Fibroblast of mammary gland (primary cell): ENCODE measurements at places on chromosomes 12 and 14.

- no peak for DNase-seq
Measured at GRCh38 chr12:22361785-22362184, 27.3 kb upstream of the ST8SIA1 start.

- DNase-seq = no peak
Measured at GRCh38 chr12:130303781-130304180, 33.9 kb upstream of the PIWIL1 start.

GRCh38 chr12:13000616-13000924 is 505 bp upstream of the HEBP1 start:
- DNase-seq = no peak

- peak; percentile 54 for DNase-seq
Measured at GRCh38 chr14:60775296-60775695, 40.7 kb downstream of the MNAT1 start.

GRCh38 chr12:71646512-71646911 is 17.1 kb downstream of the ZFC3H1 start:
- no peak for DNase-seq

DNA sequence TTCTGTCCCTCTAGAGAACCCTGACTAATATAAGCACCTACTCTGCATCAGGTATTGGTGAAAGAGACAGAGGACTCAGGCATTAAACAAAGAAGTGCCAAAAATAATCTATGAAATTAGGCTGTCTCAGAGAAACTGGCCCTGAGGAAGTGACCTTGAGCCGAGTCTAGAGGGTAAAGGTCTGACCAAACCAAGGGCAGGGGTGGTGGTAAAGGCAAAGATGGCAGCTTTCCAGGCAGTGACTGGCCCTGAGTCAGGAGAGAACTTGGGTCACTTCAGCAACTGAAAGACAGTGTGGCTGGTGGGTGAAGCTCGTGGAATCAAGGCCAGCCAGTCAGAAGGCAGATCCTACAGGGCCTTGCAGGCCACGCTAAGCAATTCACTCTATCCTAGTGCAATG is 30.6 kb downstream of the CDKL1 start:
- peak; percentile 45 for DNase-seq

DNA sequence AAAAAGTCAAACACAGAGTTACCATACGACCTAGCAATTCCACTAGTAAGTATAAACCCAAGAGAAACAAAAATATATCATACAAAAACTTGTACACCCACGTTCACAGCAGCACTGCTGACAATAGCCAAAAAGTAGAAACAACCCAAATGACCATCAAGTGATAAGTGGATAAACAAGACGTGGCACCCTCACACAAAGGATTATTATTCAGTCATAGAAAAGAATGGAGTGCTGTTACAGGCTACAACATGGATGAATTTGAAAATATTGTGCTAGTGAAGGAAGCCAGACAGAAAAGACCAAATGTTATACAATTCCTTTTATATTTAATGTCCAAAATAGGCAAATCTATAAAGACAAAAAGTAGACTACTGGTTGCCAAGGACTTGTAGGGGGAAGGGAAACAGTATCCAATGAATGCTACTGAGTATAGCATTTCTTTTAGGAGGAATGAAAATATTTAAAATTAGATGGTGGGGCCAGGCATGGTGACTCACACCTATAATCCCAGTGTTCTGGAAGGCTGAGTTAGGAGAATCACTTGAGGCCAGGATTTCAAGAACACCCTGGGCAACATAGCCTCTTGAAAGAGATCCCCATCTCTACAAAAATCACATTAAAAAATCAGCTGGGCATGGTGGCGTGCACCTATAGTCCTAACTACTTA is 41.9 kb downstream of the SPTLC2 start:
- peak; percentile 18 for DNase-seq

DNA sequence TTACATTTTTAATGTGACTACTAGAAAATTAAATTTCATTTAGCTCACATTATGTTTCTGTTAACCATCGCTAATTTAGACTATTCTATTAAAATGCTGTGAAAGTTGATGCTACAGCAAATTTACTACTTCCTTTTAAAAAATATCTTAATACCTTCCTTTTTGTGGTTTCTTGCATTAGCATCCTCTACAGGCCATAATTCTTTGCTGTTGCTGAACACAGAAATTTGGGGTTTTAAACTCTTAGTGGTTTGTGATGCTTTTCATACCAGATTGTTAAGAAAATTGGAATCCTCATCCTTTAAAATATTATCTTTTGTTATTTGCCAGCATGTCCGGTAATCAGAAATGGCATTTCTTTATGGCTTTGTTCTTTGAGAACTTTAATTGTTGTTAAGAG is 18.1 kb downstream of the WNK1 start:
- no peak for DNase-seq

DNA sequence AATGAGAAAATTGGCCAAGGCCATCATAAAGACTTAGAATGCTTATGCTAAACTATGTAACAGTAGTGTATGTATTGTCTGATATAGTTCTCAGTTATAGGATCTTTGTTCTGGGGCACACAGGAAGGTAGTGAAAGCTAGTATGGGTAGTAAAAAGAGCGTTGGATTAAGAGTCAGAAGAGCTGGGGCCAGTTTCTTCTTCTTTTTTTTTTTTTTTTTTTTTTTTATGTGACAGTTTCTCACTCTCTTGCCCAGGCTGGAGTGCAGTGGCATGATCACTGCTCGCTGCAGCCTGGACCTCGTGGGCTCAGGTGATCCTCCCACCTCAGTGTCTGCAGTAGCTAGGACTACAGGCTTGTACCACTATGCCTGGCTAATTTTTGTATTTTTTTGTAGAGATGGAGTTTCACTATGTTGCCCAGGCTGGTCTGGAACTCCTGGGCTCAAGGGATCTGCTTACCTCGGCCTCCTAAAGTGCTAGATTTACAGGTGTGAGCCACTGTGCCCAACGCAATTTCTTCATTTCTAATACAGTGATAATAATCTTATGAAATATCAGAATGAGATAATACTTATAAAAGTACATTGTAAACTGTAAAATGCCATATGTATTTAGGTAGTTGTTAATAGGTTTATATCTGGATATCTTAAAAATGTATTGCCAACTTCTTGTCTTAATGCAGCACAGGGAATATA is 7.4 kb downstream of the MDM2 start:
- DNase-seq = no peak

DNA sequence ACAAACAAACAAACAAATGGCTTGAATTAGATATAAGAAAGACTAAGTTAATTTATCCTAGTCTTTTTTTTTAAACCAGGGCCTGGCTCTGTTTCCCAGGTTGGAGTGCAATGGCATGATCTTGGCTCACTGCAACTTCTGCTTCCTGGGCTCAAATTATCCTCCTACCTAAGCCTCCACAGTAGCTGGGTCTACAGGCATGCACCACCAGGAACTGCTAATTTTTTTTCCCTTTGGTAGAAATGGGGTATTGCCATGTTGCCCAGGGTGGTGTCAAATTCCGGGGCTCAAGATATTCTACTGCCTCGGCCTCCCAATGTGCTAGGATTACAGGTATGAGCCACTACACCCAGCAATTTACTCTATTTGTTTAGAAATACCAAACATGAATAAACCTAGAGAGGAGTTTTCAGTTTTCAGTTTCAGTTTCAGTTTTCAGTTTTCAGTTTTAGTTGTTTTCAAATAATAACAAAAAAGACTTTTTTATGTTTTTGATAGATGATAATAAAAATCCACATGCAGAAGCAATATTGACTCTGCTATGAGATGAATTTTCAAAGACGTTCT is 817.0 kb downstream of the FLRT2 start:
- no peak for DNase-seq

DNA sequence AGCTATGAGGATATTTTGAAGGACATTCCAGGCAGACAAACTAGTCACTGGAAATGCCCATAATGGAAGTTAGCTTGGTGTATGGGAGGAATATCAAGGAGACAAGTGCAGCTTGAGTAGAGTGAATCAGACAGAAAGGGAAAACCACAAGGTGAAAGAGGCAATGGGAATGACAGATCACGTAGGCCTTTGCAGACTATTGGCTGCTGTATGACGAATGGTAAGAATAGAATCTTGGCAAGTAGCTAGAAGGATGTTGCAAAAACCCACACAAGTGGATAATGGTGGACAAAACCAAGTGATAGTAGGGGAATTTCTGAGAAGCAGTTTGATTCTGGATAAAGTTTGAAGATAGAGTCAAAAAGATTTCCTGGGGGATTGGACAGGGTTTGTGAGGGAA is 196.9 kb upstream of the NOVA1 start:
- DNase-seq = peak; percentile 90

- DNase-seq = no peak
Measured at GRCh38 chr12:51419425-51420193, 5.0 kb upstream of the SLC4A8 start.

GRCh38 chr14:105537580-105538474 is 11.4 kb downstream of the TMEM121 start:
- no peak for DNase-seq

GRCh38 chr12:122226366-122227125 is 694 bp upstream of the DIABLO start:
- DNase-seq = no peak

- DNase-seq = no peak
Measured at GRCh38 chr12:8655421-8655820, 7.2 kb downstream of the MFAP5 start.

DNA sequence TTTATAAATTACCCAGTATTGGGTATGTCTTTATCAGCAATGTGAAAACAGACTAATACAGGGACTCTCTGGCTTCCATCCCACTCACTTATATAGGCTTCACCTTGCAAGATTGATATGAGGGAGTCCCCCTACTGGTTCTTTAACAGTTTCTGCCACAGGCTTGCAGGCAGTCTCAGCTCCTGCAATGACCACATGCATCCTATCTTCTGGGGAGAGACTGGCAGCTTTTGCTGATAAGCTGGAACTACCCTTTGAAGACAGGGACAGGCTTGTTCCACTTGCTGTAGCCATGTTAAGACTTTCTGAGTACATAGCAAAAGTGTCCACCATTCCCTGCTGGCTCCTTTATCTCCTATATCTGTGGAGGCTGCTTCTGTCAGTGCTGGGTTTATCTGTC is 531.7 kb upstream of the FLRT2 start:
- DNase-seq = no peak

DNA sequence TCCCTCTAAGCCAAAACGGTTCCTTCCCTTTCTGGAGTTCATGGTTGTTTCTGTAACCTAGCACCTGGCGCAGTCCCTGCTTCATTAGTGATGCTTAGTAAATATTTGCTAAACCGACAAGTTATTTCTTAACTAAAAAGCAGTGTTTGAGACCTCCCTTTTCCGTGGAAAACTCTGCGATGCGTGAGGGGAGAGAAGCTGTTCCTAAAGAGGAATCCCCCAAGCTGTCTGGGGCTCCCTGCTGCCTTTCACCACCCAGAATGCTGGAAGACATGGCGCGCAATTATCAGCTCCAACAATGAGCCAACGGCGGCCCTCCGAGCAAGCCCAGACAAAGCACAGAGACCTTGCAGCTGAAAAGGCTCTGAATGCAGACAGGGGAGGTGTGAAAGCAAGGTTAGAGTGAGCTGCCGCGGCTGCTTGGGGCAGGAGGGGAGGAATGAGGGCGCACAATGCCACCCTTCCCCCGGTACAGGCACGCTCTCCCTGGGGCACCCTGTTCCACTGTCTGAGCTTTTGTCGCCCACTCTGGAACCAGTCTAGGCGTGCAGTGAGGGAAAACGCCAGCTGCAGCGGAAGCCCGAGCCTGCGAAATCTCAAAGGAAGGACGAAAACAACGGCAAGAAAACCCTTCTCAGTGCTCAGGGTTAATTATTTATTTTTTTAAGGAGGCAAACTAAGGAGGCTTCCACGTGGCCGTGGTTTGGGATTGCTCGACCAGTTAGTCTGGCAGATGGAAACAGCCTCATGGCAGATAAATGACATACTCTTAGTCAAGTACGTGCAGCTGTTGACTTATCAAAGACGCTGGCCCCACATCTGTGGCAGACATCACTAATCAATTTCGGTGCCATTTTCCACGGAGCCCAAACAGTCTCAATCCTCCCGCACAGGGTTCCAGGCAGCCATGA is 66.3 kb downstream of the RBM19 start:
- DNase-seq = no peak

DNA sequence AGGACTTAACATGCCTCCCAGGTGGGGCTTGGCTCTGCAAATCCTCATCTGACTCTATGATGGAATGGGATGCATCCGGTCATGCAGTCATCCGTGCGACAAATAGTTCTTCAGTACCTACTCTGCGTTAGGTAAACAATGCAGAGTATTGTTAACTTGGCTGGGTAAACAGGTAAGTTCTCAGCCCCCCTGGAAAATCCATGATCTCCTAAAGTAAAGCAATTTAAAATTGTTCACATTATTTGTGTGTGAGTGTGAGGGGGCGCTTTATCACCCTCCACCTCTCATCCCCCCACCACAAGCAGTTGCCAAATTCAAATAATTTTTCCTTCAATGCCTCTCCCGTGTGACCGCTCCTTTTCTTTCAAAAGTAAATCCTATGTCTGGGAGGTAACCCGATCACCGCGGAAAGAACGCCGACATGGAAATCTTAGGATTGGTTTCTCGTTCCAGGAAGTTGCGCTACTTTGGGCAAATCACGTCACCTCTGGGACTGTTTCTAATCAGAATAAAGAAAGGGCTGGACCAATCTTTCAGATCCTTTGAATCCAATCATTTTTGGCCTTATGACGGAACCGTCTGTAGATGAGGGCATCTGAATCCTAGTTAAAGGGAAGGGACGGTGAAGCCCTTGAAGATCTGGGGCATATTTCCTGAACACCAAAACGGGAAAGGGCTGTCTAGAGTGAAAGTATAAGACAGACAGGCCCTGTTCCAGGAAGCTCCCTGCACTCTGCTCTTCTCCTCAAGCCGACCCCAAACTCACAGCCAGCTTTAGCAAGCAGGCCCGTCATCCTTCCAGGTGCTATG is 44.0 kb upstream of the SINHCAF start:
- DNase-seq = peak; percentile 81

DNA sequence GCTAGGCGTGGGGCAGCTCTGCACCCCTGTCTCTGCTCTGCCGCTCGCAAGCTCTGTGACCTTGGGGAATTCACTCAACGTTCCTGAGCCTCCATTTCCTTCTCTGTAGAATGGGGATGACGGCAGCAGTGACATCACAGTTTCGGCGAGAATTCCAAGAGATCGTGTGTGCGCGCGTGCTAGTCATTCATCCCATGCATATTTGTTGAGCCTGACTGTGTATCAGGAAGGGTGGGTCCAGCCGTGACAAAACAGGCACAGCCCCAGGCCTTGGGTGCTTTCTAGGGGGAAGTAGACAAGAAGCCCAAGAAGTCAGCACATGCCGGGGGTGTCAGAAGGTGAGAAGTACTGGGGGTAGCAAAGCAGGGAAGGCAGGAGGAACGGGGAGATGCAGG is 145.6 kb upstream of the NCOR2 start:
- DNase-seq = no peak

GRCh38 chr12:48615681-48616080 is 45.8 kb upstream of the LALBA start:
- DNase-seq = no peak

GRCh38 chr12:95870897-95871296 is 12.1 kb downstream of the SNRPF start:
- DNase-seq = no peak

- peak; percentile 65 for DNase-seq
Measured at GRCh38 chr14:20415782-20416206, 2.5 kb upstream of the TEP1 start.

DNA sequence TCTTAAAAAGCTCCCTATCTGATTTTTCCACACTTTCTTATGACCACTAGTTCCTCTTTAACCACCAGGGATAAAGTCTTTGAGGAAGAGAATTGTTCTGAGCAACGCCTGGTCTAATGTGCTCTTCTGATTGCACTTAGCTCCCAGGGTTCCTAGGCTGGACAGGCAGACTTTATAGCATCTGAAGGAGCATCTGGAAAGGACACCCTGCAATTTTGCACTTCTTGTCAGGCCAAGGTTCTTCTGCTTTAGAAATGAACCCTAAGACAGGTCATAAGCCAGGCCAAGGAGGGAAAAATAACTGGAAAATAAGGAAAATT is 126.3 kb downstream of the KTN1 start:
- no peak for DNase-seq

GRCh38 chr14:77088219-77088618 is 9.8 kb upstream of the CIPC start:
- DNase-seq = no peak
